ENCODE measurements at places on chromosomes 4 and X.

DNA sequence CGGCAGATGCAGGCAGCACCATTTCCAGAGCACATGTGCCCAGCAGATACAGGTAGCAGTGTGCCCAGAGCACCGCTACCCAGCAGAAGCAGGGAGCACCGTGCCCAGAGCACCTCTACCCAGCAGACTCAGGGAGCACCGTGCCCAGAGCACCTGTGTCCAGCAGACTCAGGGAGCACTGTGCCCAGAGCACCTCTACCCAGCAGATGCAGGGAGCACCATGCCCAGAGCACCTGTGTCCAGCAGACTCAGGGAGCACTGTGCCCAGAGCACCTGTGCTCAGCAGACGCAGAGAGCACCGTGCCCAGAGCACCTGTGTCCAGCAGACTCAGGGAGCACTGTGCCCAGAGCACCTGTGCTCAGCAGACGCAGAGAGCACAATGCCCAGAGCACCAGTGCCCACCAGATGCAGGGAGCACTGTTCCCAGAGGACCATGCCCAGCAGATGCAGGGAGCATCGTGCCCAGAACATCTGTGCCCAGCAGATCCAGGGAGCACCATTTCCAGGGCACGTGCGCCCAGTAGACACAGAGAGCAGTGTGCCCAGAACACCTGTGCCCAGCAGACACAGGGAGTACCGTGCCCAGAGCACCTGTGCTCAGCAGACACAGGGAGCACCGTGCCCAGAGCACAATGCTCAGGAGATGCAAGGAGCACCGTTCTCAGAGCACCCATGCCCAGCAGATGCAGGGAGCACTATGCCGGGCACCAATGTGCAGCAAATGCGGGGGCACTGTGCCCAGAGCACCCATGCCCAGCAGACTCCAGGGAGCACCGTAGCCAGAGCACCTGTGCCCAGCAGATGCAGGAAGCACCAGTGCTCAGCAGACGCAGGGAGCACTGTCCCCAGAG, 236.4 kb downstream of the DHRSX start:
- no peak for DNase-seq

- no peak for DNase-seq
Observed at GRCh38 chrX:47843363-47843762, 6.7 kb downstream of the ZNF81 start.

DNA sequence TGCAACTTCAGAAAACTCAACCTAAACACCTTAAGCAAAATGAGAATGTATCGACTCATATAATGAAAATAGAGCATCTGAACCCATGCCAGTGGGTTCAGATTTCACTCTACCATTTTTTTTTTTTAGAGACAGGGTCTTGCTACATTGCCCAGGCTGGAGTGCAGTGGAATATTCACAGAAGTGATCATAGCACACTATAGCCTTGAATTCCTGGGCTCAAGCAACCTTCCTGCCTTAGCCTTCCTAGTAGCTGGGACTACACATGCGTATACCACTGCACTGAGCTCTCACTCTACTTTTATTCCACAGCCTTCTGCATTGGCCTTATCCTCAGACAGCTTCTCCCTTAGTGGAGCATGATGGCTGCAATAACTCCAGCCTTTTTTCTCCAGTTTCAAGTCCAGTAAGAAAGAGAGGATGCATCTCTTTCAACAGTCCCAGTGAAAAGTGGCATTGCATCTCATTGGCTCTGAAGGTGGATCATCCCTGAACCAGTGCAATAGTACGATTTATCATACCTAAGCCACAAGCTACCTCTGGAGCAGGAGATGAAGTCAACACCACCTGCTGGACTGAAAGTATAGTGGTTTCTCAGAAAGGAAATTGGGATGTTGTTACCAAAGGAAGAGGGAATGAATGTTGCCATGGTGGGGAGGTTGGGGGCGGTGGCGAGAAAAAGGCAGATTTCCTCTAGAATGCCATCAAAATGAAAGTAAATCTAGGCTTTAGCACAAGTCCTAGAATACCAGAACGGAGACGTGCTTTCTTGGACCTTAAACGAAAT, 2.0 kb upstream of the SOD3 start:
- DNase-seq, result no peak

- no peak for DNase-seq
Observed at GRCh38 chrX:109874548-109874947, 128.4 kb upstream of the TMEM164 start.

- no peak for DNase-seq
Observed at GRCh38 chrX:68307769-68308168, 125.5 kb downstream of the OPHN1 start.

GRCh38 chr4:14667624-14668151, 334.6 kb upstream of the CPEB2 start:
- DNase-seq, result no peak

DNA sequence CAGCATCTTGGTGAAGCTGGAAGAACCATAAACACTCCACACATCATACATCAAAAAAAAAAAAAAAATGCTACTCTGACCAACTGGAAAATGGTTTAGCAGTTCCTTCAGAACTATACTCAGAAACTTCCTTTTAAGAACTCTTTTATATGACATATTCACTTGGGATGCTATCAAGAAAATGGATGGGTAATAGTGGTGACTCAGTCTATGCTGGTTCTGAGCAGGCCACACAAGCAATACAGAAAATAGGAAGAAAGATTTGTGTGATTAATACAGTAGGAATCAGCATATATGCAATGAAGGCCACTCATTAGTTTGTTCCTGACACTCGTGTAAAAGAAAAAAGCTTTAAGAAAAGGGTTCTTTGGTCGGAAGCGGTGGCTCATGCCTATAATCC, 123.5 kb upstream of the FAT4 start:
- no peak for DNase-seq

GRCh38 chr4:180949424-180950213, 1293.6 kb upstream of the TENM3 start:
- no peak for DNase-seq

- peak; percentile 46 for DNase-seq
Observed at GRCh38 chr4:139764686-139765310, 99.2 kb downstream of the MGST2 start.

- DNase-seq, result no peak
Observed at GRCh38 chr4:61373901-61374440, 173.8 kb downstream of the ADGRL3 start.

DNA sequence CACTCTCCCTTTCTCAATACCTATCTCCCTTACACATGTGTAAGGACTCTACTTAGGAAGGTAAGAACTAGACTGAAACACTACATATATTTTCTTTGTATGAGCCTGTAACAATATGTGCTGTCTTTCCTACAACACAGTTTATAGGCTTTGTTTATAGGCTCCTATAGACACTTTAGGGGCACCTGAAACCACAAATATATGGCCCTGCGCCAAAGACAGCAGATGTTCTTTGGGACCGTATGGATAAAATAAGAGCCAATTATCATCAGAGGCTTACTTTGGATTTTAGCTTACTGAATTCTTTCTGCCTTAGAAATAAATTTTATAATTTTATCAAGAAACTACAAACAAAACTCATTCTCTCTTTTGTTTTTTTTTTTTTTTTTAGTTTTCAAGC, 16.6 kb upstream of the CXCL3 start:
- DNase-seq, result no peak

DNA sequence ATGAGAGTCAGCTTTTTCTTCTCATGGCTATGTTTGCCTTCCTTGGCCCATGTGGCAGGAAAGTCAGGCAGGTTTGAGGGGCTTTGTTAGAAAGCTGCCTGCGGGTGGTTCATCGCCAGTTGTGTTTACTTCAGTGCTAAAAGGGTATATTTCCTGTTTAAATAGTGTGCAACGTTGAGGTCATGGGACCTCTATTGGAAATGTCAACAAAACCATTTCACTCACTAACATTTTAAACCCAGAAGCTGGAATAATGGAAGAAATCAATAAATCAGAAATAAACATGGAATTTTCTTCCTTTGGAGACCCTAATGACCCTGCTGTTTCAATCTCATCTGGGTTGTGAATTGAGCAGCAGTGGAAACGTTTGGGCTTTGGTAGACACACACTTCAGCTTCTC, 185.8 kb downstream of the ANKRD50 start:
- DNase-seq, result no peak

- no peak for DNase-seq
Observed at GRCh38 chrX:100643212-100643611, 787 bp upstream of the SRPX2 start.

GRCh38 chr4:183142571-183143550, 43.8 kb downstream of the WWC2 start:
- DNase-seq, result no peak

DNA sequence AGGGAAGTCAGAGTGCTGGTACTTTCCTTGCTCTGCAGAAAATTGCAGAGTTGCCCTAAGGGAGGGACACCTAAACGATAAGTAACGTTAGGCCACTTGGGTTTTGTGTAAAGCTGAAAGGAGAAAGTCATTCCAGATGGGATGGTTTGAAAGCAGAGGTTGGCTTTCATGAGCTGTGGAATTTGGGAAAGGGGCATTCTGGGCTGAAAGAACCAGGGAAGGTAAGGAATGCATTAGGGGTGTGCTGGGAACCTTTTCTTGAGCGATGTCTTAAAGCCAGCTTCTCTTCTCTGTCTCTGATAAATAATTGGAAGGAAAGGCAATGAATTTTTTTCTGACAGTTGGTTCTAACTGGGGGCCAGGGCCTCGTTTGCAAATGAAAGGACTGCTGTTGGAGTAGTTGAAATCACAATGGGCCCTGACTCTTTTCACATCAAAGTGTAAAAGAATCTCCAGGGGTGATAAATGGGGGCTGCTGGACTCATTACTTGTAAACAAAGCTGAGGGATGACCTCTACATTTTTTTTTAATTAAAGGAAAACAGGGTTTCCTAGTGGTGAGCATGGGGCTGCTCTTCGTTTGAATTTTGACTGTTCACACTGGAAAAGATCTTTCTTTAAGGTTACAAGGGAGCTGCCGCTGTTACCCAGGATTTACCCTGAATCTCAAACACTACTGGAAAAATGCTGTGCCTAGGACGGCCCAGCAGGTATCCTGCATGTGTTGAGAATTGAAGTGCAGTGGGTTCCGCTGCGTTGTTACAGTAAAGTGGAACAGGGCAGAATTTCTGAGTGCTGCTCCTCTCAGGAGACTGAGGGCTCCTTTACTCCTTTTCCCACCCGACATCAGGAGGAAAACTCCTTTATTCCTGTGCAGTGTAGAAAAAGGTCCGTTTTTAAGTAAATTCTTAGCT, 25.0 kb downstream of the AFF1 start:
- no peak for DNase-seq

GRCh38 chr4:26400132-26400531, 79.3 kb downstream of the RBPJ start:
- no peak for DNase-seq

DNA sequence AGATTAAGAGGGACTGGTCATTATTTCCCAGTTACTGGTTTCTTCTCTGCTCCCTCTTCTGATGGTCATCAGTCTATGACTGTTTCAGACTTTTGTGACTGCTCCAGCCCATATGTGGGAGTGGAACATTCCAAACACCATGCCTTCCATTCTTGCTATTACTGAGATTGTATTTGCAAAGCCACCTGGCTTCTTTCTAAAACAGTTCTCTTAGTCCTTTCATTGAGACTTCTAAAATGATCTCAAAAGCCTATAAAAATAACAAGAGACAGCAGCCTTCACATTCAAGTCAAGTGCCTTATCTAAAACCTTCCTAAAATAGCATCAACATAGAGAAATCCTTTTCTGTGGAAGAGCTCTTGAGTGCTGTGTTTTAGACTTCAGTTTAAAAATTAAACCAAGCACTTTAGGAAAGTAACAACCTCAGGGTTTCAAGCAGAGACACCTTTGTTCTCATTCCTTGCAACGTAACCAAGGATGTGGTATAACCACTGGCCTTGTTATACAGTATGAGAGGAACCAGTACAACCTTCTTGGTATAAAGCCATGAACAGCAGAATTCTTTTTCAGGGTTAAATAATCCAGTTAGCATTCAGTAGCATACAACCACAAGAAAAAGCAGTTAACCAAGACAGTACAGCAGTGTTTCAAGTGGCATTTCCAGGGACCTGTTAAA, 97.1 kb downstream of the NFKB1 start:
- DNase-seq, result no peak

- DNase-seq, result no peak
Observed at GRCh38 chrX:109720947-109721346, 12.1 kb downstream of the ACSL4 start.

DNA sequence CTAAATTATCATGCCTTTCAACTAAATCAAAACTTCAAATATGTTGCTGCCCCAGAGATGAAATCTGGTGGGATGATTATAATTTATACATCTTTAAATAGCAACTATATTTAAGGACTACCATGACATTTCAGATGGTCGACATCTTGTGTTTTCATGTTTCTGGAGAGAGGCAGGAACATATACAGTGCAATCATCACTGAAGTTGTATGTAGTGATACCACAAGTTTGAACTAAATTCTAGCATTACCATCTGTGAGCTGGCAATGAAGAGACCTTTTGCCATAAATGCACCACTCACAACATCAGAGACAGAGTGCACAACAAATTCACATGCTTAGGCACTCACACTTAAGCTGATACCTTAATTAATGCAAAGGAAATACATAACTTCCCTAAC, 196.4 kb upstream of the GPC4 start:
- DNase-seq, result no peak

GRCh38 chr4:157741642-157742041, 431.2 kb downstream of the GASK1B start:
- no peak for DNase-seq

GRCh38 chr4:7932287-7932686, 7.4 kb downstream of the AFAP1 start:
- DNase-seq, result no peak

DNA sequence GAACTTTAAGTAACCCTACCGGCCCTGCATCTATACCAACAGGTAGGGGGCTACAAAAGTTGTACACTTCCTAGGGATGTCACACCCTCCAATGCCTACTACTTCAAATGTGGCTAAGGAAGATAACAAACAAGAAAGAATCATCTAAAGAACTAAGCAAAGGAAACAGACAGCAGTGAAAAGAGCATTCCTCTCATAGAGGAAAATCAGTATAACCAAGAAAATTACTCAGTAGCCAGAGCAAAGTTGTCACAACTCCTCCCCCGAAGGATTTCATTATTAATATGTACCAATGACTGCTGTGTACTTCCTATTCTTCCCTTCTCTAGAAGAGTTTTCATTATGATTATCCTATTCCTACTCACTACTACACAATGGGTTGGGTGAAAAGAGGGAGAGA, 12.6 kb downstream of the ANKRD17 start:
- DNase-seq, result no peak

DNA sequence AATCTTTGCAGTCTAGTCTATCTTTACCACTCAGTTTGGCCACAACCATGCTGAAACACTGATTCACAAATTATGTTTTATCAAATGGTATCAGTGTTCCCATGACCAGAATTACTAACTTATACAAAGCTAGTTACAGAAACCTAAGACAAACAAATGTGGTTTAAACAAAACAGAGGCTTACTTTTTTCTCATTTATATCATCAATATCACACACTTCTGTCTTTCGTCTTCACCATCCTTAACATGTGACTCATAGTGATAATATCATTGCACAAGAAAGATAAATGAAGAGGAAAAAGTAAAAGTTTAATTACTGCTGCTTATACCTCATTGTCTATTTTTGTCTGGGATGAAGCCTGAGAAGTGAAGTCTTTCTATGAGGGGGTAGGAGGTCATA, 406.6 kb downstream of the PCDH10 start:
- DNase-seq, result no peak

Data from cerebellar nuclear complex (tissue), 1 donor.